Bronchial epithelial cell (primary cell): ENCODE measurements at places on chromosomes 2 and 18. TPM values are rescaled to one million over a fixed set of nuclear protein-coding genes. Genes with fewer than 3 reads are reported as not detected.

The ALPI gene
- total RNA-seq: not detected in 2 replicates

The SPC25 gene
- total RNA-seq: 0.13 TPM in 1 of 2 replicates, not detected in the other

The ATIC gene
- total RNA-seq: 18.7 and 35.0 TPM in 2 replicates

- no peak for DNase-seq
Measured at GRCh38 chr2:32166115-32166574, 481 bp downstream of the SLC30A6 start.

DNA sequence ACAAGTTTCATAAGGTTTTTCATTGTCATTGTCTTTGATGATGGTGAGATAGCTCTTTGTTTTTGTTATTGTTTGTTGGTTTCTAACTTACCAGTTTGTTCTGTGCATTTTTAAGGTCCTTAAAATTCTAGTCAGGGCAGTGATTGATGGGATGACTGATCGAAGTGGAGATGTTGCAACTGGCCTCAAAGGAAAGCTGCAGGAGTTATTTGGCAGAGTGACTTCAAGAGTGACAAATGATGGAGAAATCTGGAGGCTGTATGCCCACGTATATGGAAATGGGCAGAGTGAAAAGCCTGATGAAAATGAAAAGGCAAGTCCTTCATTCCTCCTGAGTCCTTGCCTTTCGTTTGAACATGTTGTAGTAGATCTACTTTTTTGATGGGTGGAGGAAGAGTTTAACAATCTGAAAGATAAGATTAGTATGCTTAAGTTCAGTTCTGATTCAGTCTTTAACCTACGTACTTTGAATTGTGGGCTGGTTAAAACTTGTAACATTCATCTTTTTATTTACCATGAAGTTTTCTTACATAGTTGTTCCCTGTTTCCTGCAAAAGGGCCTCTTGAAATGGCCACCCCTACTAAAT lies 135.8 kb upstream of the LTBP1 start:
- DNase-seq: peak; percentile 74

DNA sequence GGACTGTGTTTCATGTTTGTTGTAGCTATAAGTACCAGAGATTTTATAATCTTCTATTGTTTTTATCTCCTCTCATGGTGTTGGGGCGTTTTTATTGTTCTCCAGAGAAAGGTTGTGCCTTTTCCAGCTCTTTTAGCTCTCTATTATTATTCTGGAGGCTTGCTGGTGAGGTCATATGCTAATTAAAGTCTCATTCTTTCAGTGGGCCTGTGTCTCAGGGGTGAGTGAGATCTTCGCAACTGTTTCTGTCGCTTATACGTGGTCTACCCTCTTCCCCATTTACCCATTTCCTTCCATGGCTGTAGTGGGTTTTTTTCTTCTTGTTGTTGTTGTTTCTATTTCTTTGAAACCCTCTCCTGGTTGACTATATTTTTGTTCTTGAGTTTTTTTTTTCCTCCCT lies 584.9 kb downstream of the TMEM182 start:
- no peak for DNase-seq
